AG04449 (cell line): ENCODE measurements at places on chromosomes 11 and 22.

DNA sequence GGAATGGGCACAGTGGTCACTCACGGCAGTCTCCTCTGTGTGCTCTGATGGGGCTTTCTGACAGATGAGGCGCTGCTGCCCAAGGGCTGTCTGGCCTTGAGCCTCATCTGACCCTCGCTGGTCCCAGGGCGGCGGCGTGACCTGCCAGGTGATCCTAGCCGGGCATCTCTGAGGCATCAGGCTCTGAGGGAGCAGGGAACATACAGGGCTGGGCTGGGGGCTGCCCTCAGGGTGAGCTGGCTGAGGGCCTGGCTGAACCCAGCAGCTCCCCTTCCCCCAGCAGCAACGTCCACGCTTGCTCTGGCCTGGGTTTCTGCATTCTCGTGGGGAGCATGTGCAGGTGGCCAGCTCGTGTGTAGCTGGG lies 47.6 kb downstream of the MOB2 start:
- no peak for DNase-seq

- DNase-seq, result no peak
These were observed 3.3 kb downstream of the PELI3 start for GRCh38 chr11:66470015-66470414.

DNA sequence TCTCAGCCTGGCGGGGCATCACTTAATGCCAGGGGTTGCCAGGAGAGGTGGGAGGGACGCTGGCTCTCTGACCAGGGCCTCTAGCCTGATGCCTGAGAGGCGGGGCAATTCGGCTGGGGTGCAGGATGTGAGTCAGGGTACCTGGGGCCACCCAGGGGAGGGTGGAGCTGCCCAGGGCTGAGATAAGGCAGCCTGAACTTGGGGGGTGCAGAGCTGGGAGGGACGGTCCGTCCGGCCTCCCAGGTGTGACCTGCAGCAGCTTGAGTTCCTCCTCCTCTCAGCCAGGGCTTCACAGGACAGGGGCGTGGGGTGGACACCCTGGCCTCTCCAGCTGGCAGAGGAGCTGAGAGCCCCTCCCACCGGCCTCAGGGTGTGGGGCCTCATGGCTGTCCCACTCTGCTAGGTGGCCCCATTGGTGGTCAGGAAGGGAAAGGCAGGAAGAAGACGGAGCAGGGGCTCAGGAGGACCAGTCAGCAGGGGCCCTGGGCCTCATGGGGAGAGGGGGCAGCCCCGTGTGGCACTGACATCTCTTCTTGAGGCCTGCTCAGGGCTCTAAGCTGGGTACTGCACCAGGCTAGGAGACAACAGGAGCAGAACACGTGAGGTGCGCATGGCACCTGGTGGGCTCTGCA lies 942 bp upstream of the RPS6KA4 start:
- no peak for DNase-seq

- DNase-seq, result no peak
These were observed 3.5 kb upstream of the RAB1B start for GRCh38 chr11:66264914-66265313.

DNA sequence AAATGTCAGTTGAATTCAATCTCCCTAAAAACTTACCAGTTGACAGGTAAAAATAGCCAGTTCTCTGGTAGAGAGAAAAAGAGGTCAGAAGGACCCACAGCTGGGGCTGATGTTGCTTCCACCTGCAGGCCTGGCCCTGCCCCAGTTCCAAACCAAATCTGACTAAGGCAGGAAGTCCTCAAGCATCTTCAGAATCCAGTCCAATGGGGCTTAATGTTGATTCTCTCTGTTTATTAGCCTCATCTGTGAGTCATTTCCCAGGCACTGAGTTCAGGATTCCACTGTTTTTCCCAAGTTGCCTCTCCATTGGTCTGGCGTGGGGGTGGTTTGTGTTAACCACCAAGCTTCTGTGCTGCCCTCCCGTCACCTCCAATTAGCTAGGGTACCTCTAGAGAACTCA lies 601.8 kb downstream of the INSC start:
- no peak for DNase-seq

DNA sequence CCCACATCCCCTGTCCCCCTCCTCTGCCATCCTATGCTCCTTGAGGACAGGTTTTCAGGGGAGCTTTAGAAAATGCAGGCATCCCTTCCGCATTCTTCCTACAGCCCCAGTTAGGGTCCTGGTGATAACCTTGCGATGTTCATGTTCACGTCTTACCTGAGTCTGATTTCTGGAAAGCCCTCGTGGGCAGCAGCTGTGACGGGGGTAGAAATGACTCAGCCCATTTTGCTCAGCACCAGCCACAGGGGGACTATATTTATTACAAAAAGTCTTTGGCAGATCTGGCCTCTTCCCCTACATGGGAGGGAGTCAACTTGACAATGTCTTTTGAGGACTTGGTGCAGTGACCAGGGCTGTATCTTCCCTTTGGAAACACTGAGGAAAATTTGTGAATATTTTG lies 12.3 kb downstream of the PKNOX2 start:
- DNase-seq, result no peak

DNA sequence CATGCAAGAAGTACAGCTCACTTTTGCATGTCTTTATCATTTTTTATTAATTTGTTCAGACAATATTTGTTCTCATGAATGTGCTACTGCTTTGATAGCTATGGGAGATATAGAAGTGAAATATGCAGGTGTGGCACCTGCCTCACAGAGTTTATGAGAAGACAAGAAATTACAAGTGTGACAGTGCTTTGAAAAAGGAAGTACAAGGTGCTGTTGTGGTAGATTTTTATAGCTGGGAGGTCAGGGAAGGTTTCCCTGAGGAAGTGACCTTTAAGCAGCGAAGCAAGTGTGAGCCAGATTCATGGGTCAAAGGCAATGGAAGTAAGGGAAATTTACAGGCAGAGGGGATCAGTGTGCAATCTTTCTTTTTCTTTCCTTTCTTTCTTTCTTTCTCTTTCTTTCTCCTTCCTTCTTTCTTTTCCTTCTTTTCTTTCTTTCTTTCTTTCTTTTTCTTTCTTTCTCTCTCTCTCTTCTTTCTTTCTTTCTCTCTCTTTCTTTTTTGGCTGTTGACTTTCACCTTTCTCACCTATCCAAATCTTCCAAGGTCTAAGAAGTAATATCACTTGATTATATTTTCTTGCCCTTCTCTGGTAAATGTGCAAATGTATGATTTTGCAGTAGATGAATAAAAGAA lies 6.4 kb upstream of the BMAL1 start:
- no peak for DNase-seq

GRCh38 chr22:36870250-36870649 lies 9.4 kb downstream of the NCF4 start:
- DNase-seq, result no peak

GRCh38 chr11:81345609-81346008 lies 1388.1 kb downstream of the FAM181B start:
- no peak for DNase-seq

- DNase-seq, result no peak
These were observed 16.2 kb downstream of the CSF2RB start for GRCh38 chr22:36929621-36930020.

DNA sequence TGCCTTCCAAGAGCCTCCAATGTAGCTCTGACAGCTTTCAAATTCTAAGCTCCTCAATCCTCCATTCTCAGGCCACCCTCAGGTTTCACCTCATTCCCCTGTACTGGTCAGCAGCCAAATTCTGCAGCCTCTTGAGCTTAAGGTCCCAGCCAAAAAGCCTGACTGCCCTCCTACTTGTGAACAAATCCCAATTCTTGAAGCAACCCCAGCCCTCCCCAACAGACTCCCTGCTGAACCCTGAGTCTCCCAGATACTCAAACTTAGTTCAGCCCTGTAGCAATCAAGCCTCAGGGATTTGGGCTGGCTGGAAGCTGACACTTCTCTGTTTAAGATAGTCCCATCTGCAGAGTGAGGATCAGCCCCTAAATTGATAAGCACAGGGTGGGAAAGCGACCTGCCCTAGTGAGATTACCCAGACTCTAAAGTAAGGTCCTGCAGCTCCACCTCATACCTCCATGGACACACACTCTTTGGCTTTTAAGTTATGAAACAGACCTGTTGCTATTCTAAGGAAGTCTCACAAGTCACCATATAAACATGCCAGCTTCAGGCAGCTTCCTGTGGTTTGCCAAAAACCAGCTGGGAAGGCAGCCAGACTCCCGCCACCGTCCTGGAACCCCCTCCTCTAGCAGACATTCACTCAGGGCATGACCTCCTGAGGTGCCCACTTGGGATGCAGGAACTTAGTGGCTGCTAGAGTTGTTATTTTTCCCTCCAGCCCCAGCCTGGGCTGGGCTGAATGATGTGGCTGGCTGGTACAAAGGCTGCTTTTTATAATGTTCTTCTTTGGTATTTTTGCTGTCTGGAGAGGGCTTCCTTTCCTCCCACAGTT lies 82.5 kb upstream of the PICALM start:
- no peak for DNase-seq

- no peak for DNase-seq
These were observed 240.6 kb downstream of the ETS1 start for GRCh38 chr11:128346804-128347203.

DNA sequence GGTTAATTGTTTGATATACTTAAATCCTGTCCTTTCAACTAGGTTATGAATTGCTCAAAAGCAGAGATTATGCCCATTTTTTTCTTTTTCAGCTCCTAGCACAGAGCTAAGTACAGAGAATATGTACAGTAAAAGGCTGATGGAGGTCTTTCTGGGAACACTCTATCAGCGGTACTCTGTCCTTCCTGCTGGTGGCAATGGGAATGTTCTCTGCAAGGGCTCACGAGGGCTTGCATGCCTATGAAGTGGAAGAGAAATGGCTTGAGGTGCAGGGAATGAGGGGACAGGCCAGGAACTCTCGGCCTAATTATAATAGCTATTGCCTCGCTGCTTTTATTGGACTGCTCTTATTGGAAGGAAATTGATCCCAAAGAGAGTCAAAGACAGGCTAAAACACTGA lies 83.7 kb upstream of the RAB1B start:
- no peak for DNase-seq

- no peak for DNase-seq
These were observed 650 bp downstream of the PPM1F start for GRCh38 chr22:21951931-21952465.

DNA sequence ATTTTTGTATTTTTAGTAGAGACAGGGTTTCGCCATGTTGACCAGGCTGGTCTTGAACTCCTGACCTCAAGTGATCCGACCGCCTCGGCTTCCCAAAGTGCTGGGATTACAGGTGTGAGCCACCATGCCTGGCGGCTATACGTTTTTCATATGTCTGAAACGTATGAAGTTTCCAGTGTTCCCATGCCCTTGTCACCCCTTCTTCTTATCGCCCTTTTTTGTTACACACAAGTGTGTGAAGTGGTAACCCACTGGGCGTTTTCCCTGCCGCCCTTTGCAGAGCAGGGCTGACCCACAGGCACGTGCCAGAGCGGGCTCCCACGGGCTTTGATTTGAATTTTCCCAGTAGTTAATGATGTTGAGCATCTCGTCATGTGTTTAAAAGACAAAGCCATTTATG lies 17.0 kb downstream of the PIM3 start:
- DNase-seq, result no peak

GRCh38 chr11:86192519-86193257 lies 51.9 kb upstream of the EED start:
- DNase-seq, result no peak

GRCh38 chr11:9461760-9462134 lies 935 bp downstream of the ZNF143 start:
- DNase-seq, result no peak

DNA sequence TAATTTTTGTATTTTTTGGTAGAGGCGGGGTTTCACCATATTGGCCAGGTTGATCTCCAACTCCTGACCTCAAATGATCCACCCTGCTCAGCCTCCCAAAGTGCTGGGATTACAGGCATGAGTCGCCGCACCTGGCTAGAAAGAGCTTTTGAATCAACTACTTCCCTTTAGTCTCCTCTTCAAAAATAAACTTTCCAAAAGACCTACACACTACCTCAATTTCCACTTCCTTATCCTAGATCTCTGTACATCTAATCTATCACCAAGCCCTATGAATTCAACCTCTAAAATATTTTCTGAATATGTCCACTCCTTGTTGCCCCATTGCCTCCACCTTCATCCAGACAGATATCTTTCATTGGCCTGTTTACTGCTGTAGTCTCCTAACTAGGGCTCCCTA lies 13.1 kb upstream of the DDX6 start:
- DNase-seq, result no peak

DNA sequence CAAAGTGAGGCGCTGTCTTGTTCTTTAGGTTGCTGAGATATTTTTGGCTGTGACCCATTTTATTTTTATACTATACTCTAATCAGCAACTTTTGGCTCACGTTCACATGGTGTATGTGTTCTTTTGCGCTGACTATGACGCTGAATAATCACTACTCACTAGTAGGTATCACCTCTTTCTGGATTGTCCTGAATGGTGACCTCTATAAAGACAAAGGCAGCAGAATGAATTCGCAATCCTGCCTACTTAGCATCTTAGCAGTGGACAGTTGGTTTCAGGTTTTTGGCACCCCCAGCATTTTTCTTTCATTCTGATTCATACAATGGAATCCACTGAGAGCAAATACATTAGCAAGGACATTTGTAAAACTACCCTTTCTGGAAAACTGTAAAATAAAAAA lies 351.3 kb downstream of the JRKL start:
- DNase-seq, result no peak

GRCh38 chr11:81112718-81113117 lies 1620.9 kb downstream of the FAM181B start:
- DNase-seq, result no peak

DNA sequence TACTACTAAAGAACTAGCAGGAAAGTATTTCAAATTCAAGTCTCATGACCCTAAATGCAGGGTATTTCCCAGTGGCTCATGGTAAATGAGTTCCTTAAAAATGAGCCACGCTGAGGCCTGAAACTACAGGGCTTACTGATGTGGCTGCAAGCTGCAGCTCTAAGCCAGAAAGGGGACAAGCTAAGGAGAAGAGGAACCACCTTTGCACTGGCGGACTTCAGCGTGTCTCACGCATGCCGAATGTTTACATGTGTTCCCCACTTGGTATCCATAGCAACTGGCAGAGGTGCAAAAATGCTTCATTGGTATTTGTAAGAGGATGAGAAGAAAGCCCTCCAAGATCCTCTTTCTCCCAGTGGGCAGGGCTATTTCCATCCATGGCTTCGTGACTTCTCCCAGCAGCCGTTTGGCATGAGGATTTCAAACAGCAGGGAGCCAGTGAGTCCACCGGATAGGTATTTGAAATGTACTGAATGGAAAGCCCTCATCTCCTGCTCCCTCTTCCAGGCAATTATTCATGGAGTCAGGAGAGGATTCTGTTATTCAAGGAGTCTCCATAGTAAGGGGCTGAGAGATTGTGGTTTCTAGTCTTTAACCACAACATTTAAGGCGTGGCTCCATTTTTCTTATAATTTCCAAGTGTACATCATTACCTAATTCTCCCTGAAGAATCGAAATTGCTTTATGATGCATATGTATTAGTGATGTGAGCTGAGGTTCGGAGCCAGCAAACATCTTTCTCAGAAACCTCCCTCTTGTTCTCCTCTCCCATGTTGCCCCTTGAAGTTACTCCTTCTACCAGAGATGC lies 55.3 kb upstream of the CD44 start:
- DNase-seq, result peak; percentile 99

- DNase-seq, result no peak
These were observed 30.8 kb downstream of the SBF1 start for GRCh38 chr22:50443801-50444625.

DNA sequence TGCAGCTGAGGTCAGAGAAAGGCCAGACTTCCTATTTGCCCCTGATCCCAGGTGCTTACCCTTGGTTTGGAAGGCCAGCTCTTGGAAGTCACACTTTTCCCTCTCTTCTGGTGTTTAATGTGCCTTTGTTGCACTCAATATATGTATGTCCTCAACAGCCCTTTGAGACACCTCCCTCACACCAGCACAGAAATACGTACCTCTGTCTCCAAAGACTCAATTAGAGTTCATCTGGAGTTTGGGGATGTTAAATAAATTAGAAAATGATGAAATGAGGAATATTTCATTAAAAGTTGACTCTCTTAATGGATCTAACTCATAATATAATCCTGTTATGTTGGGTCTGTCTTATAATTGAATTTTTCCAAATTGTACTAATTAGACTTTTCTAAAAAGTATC lies at the start of gene OR9G4:
OR9G4 (minus strand) TSS at position 101 of the 400 bp plus-strand sequence. CDS start 4,931 bp downstream, outside the sequence.
- no peak for DNase-seq
